Omental fat pad (tissue), 4 donors: ENCODE measurements at places on chromosomes 4 and X.

GRCh38 chr4:68183417-68183816 is 53.7 kb upstream of the TMPRSS11F start:
- DNase-seq, result no peak

DNA sequence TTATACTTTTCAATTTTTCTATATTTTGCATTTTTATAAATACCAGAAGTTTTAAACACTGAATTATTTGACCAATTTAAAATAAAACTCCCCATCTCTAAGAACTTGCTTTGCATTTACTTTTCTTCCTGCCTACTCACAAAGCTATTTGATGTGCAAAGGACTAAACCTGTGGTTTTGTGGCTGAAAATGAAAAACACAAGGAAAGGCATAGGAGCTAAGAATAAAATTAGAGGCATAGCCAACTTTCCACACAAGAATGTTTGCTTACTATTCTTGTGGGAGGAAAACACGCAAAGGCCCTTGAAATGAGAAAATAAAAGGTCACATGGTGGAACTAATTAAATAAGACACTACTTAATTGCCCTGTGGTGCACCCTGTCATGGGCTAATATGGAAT is 221.2 kb downstream of the KLHL13 start:
- no peak for DNase-seq

GRCh38 chr4:55020131-55020530 is 105.3 kb downstream of the KDR start:
- no peak for DNase-seq

DNA sequence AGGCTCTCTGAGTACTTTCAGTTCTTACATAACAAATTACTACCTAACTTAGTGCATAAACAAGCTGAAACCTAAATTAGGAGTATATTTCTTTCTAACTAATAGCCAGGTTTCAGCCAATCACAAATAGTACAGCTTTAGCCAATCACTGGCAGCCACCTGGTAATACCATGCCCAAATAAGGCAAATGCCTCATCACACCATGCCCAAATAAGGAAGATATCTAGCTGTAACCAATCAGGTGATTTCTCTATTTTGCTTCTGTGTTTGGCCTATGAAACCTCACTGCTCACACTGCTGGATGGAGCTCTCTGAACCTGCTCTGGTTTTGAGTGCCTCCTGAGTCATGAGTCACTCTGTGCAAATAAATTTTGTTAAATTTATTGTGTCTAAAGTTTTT is 113.5 kb downstream of the DDIT4L start:
- no peak for DNase-seq

- DNase-seq, result no peak
Measured at GRCh38 chrX:56762220-56762619, 33.2 kb downstream of the NBDY start.
